ENCODE measurements at places on chromosomes 16 and 17.
A peak's percentile ranks its signal among the peaks of the same experiment; 100 is the strongest.

- no peak for DNase-seq
Measured at GRCh38 chr16:89458551-89458950, 31.8 kb downstream of the ANKRD11 start.

GRCh38 chr17:5065227-5065744, 13.0 kb upstream of the ZFP3 start:
- no peak for DNase-seq

DNA sequence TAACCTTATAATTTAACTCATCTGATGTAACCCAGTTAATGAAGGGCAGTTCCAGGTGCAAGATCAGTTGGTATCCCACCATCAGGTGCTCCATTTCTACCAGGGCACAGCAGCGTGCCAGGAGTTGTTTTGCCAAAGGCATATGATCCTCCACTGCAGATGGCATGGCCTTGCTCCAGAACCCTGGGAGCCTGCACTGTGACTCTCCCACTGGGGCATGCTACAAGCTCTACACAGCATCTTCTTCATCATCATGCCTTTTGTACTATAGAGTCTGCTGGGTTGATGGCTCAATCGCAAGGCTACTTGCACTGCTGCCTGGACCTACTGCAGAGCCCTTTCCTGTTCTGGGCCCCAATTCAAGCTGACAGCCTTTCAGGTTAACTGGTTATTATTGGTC, 11.3 kb upstream of the MAPT start:
- DNase-seq: no peak

DNA sequence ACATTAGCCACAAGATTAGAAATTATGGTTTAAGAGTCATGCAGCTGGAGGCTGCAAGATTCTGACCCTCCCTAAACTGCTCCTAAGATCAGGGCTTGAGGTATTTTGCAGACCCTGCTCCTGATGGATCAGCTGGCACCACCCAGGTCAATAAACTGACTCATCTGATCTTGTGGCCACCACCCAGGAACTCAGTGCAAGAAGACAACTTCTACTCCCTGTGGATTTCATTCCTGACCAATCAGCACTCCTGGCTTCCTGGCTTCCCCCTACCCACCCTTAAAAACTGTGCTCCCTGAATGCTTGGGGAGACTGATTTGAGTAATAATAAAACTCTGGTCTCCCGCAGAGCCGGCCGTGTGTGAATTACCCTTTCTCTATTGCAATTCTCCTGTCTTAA, 25.0 kb upstream of the MILR1 start:
- DNase-seq: no peak

DNA sequence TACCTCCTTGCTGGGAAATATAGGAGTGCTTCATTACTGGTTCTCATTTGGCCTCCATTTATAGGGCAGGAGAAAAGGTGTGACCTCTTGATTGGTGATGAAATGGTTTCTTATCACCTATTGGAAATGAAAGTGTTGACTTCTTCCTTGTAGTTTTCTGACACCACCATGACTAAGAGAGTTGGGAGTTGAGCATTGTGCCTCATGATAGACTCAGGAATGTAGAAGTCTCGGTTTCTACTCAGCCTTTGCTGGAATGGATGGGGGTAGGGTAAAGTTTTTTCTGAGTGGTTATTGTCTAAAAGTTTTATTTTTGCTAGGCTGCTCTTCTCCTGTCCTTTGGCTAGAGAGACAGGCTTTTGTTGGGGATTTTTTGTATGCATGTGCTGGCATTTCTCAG, 117.4 kb downstream of the PHKB start:
- no peak for DNase-seq

DNA sequence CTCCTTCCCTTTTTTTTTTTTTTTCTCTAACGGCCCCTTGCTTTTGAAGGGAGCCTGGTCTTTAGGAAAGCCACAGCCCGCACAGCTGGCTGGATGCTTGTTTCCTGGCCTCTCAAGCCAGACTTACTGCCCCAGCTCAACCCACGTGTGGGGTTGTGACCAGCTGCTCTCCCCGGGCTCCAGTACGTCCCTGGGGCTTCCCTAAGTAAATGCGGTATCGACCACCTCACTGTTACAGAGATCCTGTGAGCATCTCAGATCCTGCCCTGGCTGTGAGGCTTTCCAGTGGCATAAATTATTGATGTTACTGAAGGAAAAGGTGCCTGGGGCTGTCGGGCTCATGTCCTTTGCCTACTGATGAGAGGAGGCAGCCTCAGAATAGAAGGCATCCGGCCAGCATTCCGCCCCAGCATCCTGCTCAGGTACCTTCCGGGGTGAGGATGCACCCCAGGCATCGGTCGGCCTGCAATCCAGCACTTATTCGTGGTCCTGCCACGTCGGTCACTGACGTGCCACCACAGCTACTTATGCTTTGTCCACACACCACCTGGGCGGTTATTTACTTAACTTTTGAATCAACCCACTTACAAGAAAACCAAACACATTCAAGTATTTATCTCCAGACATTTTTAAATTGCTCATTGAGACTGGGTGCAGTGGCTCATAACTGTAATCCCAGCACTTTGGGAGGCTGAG, 9.6 kb downstream of the GPRC5B start:
- no peak for DNase-seq

- no peak for DNase-seq
Measured at GRCh38 chr17:36590082-36590481, 1.6 kb upstream of the DHRS11 start.

- DNase-seq: peak; percentile 66
Measured at GRCh38 chr17:38428643-38429371, 543 bp downstream of the ARHGAP23 start.

DNA sequence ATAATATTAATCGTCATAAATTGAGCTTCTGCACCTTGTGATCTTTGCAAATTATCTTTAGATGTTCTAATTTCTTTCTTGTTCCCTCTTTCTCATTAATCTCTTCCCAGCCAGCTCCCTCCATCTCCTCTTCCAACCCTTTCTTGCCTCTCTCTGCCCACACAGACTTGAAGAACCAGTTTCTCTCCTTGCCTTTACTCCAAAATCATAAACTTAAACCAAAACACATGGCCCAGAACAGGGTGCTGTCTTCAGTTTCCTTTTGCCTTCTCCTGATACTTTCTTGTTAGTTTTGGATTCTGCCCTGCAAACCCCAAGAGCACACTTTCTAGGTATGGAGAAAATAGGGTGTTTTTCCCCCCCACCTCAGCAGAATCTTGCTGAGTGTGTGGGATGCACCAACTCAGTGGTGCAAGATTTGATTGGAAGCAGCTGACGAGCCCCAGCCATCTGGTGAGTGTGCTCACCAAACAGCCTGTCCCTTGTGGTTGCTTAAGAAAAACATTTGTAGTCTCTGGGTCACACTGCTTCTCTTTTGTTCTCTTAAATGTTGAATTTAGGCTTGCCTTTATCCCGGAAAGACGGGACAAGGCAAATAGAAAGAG, 175.8 kb upstream of the MAF start:
- DNase-seq: peak; percentile 63

- no peak for DNase-seq
Measured at GRCh38 chr16:10408824-10409381, 23.0 kb downstream of the ATF7IP2 start.

DNA sequence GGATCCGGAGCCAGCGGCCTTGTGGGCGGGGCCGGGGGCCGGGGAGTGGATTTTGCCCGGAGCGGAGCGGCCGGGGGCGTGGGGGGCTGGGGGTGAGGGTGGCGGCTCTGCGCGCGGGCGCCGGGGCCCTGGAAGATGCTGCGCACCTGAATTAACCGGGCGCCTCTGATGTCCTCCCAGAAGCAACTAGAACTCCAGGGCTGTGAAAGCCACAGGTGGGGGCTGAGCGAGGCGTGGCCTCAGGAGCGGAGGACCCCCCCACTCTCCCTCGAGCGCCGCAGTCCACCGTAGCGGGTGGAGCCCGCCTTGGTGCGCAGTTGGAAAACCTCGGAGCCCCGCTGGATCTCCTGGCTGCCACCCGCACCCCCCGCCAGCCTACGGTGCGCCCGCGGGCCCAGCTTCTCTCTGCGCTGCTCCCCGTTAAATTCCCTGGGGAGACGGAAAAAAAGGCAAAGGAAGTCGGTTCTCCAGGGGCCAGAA, 549 bp downstream of the SLC26A11 start:
- DNase-seq: peak; percentile 51

- DNase-seq: no peak
Measured at GRCh38 chr17:15264542-15264941, 584 bp downstream of the PMP22 start.

DNA sequence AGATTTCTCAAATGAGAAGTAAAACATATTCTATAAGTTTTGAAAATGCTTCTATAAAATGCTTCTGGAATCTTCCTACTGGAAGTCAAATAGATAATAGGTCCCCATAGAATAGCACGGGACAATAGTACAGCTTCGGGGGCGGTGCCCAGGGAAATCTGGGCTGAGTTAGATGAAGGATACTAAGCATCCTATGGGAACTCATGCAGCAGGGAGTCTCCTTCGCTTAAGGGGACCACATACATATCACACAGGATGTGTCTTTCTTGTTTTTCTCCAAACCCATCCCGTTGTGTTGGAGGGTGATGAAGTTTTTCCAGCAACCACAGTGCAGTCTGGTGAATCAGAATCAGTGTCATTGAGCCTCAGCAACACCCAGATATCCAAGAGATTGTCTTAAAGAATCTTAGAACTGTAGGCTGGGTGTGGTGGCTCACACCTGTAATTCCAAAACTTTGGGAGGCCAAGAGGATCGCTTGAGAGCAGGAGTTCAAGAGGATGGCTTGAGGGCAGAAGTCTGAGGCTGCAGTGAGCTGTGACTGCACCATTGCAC, 84.2 kb downstream of the PITPNC1 start:
- DNase-seq: no peak

GRCh38 chr17:9380361-9380760, 195.3 kb downstream of the STX8 start:
- no peak for DNase-seq

- DNase-seq: no peak
Measured at GRCh38 chr17:50088952-50089825, 6.0 kb upstream of the PDK2 start.

- DNase-seq: no peak
Measured at GRCh38 chr16:73434621-73435020, 386.7 kb upstream of the ZFHX3 start.

DNA sequence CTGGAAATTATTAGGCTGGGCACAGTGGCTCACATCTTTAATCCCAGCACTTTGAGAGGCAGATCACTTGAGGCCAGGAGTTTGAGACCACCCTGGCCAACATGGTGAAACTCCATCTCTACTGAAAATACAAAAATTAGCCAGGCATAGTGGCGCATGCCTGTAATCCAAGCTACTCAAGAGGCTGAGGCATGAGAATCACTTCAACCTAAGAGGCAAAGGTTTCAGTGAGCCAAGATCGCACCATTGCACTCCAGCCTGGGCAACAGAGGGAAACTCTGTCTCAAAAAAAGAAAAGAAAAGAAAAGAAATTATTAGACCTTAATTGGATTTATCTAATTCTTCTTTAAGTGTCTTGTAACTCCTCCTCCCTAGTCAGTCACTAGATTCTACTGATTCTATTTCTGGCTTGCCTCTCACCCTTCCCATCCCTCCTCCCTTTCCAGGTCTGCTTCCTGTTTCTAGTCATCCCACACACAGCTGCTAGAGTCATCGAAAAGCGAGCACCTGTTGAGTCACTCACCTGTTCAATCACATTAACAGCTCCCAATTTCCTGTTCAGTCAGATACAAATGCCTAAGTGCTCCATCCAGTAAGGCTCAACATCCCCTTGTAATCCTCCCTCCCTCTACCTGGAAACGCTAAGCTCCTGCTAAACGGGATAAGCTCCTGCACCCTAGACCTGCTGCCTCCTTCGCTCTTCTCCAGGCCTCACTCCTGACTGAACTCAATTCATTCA, 34.6 kb downstream of the ERN1 start:
- DNase-seq: no peak

DNA sequence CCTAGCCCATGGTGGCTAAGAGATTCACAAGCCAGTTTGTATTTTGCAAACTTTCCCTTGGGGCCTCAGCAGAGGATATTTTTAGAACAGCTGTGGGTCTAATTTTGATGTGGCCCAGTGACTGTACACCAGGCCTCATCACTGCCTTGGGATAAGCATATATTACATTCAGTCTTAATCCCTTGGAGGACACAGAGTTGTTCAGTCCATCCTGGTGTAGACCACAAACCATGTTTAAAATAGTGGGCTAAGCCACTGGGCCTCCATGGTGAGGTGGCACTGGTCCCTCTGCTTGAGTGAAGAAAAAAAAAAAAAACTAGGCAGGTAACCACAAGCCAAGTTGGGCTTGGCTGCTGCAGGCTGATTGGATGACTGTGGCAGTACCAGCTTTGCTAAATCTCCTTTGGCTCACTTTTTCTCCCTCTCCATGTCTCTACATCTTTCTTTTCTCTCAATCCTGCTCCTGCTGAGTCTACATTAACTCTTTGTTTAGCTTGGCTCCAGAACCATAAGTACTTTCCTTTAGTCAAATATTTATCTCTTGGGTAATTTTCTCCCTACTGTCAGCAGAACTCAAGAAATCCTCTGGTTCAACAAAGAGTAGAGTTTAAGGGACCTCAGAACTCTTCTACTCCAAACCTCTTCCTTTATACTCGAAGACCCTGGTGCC, 120.0 kb upstream of the TBX2 start:
- peak; percentile 65 for DNase-seq

DNA sequence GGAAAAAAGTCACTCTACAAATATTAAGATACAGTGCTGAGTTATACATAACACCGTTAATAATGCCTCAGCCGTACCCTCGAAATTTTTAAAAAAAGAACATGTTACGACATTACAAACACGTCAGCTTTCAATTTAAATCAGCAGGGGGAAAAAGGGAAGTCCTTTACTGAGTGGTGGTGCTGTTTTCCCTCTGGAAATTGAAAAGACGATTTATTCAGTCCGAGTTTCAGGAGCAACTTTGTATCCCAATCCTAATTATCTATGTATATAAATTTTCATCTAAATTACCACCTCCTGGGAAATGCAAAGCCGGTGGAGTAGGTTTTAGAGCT, 1.3 kb downstream of the NETO2 start:
- no peak for DNase-seq

DNA sequence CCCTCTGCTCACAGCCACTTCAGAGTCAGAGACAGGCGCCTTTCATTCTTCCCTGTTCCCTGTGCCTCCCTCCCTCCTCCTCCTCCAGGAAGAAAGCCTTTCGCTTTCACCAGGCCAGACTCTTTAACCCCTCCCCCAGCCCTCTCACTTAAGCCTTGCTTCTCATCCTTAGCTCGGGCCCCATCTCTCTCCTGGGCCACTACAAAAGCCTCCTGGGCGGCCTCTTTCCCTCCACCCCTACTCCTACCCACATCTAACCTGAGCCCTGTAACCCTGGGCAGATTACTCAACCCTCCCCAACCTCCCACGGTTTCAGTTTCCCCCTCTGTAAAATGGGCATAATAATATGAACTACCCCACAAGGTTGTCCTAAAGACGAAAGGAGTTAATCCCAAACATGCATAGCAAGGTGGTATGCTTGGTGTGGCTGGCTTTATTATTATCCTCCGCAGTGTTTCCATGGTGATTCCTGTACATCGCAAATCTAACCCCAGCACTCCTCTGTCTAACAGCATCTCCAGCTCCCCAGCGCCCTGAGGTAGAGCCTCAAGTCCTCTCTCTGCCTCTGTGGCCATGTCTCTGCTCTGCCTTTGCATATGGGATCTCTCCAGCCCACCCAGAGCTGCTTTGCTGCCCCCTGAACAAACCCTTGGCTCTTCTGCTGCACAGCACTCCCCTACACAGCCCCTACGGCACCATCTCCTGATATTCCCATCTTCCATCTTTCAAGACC, 17.7 kb downstream of the PIMREG start:
- no peak for DNase-seq

- peak; percentile 76 for DNase-seq
Measured at GRCh38 chr16:66961065-66961744, at the start of gene CES3. Gene CES3, plus strand, starts transcription at chr16:66961266. Its CDS starts 42 bp downstream, at chr16:66961308.

Measured in hepatic stellate cell (primary cell).